ENCODE measurements at places on chromosomes 16 and 17.

- DNase-seq, result no peak
Measured at GRCh38 chr16:83137326-83137781, 510.6 kb downstream of the CDH13 start.

DNA sequence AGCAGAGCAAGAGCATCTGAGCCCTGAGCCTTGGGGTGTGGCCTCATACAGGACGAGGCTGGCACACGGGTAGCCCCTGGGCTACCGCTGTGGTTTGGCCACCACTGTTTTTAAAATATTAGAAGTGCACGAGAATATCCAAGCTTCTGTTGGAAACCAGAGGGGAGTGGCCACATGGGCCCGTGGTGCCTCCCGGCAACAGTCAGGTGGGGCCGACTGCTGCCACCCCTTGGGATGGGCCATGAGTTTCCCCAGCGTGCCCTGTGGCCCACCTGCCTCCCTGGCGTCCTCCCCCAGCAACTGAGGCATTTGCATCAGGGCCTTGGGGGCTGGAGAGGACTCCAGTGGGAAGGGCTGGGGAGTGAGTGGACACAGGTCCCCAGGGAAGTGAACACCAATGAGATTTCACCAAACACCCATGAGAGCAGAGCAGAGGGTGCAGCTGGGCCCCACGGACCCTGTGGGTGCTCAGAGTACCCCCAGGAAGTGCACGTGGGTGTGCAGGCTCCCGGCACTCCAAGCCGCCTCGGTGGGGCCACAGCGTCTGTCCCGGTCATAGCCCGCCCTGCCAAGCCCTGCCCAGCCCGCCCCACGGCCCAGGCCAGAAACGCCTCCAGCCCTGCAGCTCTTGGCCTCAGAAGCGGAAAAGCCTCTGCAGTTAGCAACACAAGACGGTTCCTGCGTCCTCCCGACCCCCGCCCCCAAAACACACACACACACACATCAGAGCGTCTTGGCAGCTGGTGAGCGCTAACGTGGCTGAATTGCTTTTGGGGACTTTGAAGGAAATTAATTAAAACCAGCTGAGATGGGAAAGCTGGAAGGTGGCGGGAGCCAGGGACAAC, 22.7 kb downstream of the ZNF469 start:
- DNase-seq, result no peak

- DNase-seq, result no peak
Measured at GRCh38 chr16:24537474-24538337, 1.7 kb upstream of the RBBP6 start.

GRCh38 chr16:56647641-56648431, 3.9 kb upstream of the MT1B start:
- no peak for DNase-seq

Data from HL-60 (cell line).